Non-pigmented ciliary epithelial cell (primary cell): ENCODE measurements at places on chromosomes 13 and 19.

DNA sequence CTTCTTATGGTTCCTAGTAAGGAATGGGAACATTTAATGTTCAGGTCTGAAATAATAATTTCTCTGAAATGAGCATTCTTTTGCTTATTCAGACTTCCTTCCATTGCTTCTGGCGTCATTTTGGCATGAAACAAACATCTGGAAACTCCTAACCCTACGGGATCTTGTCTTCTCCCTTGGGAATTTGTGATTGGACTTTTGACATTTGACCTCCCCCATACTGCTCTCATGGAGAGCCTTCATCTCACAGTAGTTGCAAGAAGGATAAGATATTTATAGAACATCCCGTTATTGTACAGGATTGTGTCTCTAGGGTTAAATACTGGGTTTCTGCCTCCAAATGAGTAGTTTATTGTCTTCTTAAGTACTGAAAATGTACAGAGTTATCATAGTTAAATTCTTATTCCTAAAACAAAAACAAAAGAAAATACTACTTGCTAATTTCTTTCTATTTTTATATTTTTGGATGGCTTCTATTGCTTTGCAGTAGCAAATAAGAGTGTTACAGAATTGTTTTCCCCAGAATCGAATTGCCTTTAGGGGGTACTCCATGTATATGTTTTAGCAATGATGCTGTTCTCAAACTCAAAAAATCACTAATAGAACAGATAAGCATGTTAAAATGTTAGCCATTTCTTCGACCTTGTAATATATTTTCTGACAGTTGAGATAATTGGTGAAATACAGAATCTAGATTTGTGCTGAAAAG lies 366.8 kb downstream of the DLEU7 start:
- DNase-seq = no peak

- DNase-seq = no peak
Measured at GRCh38 chr13:33367926-33368325, 82.4 kb upstream of the STARD13 start.

GRCh38 chr19:42497492-42498168 lies 30.7 kb downstream of the CEACAM1 start:
- DNase-seq = no peak

DNA sequence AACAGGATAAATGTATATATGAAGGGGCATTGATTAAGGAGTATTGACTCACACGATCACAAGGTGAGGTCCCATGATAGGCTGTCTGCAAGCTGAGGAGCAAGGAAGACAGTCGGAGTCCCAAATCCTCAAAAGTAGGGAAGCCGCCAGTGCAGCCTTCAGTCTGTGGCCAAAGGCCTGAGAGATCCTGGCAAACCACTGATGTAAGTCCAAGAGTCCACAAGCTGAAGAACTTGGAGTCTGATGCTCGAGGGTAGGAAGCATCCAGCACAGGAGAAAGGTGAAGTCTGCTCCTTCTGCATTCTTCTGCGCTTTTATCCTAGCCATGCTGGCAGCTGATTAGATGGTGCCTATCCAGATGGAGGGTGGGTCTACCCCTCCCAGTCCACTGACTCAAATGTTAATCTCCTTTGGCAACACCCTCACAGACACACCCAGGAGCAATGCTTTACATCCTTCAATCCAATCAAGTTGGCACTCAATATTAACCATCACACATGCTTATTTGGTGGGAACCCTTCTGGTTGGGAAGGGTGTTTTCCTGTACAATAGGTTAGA lies 55.1 kb downstream of the SLAIN1 start:
- DNase-seq = no peak

GRCh38 chr13:67489016-67489415 lies 258.9 kb upstream of the PCDH9 start:
- DNase-seq = no peak

- DNase-seq = no peak
Measured at GRCh38 chr13:27080018-27080948, 91.3 kb downstream of the USP12 start.

GRCh38 chr13:21086929-21087328 lies 25.5 kb upstream of the LATS2 start:
- no peak for DNase-seq

DNA sequence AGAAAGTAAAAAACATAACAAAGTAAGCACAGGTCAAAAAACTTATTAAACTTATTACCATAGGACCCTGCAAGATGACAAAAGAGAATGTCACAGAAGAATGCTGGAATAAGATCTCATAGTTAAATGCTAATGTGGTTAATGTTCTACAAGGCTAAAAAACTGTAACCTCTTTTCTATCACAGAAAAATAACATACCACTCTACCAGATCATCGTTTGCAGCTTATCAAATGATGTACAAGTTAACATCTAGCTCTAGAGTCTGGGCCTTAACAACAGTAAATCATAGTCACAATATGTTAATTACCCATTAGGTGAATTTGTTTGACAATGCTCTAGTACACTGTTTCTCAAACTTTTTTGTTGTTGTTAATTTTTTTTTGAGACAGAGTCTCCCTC lies 53.0 kb downstream of the NUFIP1 start:
- no peak for DNase-seq

- no peak for DNase-seq
Measured at GRCh38 chr13:87003265-87003664, 667.9 kb upstream of the SLITRK5 start.

- no peak for DNase-seq
Measured at GRCh38 chr19:55046975-55047622, 9.0 kb upstream of the GP6 start.

DNA sequence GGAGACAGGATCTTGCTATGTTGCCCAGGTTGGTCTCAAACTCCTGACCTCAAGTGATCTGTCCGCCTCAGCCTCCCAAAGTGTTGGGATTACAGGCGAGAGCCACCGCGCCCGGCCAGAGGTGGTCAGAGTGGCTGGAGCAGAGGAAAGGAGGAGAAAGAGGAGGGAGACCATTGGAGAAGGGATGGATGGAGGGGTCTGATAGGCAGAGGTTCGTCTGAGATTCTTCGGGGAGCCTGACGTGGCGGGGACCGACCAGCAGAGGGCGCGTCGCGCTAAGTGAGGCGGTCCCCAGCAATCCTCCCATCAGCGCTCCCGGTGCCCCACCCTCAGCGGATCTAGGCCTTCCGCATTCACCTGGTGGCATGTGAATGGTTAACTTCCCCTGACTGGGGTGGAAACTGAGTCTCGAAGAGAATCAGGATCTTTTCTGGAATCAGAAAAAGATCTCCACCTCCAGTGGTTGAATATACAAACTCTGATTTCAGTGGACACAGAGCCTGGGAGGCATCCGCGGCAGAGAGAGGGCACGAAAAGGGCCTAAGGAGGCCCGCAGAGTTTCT lies 8.8 kb downstream of the GTPBP3 start:
- DNase-seq = no peak

- no peak for DNase-seq
Measured at GRCh38 chr13:98289339-98289945, 112.4 kb upstream of the RNF113B start.

DNA sequence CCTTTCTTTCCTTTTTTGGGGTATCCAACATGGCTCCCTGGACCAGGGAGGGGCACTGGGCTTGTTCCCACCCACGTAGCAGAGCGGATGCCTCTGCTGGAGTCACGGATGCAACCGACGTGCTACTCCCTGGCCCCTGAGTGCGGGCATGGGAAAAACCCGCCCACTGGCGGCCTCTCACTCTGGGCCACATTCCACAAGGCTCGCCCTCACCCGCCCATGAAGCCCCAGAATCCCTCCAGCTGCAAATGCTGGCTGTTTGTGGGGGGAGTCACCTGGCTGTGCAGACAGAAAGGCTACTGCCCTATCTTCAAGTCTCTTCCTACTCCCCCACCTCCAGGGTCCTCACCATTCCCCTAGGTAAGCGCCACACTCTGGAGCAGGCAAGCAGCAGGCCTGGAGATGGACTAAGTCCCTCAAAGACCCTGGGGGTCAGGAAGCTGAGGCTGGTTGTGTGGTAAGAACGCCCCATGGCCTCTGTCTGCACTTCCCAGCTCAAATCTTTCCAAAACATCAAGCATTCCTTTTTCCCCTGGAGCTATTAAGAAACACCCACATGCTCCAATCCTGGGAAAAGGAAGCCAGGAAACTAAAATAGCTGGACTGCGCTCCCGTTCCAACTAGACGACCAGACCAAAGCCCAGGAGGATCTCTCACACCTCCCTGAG lies 17.9 kb upstream of the EPHX3 start:
- peak; percentile 59 for DNase-seq

DNA sequence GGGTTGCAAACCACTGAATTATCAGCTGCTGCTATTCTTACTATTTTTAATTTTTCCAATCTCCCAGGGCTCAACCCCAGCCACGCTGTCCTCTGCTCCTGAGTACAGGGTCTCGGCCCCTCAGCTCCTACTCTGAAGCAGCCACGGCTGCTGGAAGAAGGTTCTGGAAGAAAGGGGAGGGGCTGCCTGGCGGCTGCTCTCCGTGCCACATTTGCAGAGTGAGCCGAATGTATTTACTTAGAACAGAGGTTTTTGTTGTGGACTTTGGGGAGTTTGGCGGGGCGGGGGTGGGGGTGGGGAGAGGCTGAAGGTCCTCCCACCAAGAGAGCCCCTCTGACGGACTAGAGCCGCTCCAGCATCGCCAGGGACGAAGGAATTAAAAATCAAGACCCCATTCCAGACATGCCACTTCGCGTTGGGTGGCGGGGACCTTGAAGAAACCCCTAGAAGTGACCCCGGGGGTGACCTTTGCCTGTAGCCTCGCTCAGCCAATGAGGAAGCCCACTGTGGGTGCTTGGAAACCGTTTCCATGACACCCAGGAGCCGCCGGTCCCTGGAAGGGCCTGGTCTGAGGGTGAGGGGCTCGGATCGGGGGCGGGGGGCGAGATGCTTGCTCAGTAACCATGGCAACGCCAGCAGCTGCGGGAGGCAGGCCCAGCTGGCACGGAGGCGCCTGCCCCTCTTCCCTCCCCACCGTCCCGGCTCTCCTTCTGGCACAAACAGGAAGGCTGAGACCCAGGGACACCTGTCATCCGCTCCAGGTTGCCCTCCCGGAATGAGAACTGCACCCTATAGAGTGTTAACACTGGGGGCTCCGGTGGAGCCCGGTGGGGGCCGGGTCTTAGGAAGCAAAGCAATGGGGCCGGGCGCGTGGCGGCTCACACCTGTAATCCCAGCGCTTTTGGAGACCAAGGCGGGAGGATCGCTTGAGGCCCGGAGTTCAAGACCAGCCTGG lies 54.2 kb upstream of the PTPRS start:
- DNase-seq = no peak

GRCh38 chr19:43847884-43848283 lies 20.8 kb downstream of the ZNF283 start:
- no peak for DNase-seq

GRCh38 chr19:12838182-12838885 lies at the start of gene MAST1:
Gene MAST1 (plus strand): TSS chr19:12838515. CDS start chr19:12838573, 58 bp downstream.
- DNase-seq = no peak

DNA sequence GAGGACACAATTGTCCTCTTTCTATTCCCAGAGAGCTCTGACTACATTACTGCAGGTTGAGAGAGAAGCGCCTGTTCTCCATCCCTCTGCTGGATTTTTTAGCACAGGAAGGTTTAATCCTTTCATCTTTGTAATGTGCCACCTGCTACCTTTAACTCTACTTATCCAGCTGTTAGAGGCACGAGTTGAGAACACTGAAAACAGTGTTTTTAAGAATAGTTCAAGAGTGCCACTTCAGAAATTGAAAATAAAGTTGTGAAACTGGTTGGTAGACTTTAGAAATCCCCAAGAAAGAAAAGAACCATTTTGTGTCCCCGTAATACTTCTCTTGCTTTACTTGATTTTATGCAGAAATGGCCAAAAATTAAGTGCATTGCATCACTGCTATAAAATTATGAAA lies 20.6 kb downstream of the FREM2 start:
- no peak for DNase-seq

DNA sequence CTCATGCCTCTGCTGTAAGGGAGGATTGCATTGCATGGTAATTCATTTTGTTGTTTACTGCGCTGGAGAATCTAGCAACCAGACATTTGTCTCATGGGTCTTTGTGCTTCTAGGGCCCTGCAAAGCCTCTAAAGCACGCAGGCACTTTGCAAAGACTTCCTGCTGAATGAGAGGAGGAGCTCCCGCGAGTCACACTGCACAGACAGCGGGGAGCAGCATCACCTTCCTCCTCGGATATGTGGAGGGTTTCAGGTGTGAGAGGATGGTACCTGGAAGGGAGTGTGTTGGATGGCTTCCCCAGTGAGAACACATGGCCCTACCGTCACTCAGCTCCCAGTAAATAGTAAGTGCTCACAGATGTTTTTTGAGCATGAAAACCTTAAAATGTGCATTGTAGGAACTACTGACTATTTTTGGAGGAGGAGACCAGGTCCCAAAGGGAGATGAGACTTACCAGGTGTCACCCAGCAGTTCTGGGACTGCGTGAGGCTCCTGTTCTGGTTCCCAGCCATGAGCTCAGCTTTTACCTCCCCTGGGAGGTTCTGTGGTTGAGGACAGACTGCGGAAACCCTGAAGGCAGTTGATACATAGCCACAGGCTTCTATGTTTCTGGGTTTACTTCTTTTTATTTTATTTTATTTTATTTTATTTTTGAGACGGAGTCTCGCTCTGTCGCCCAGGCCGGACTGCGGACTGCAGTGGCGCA lies 278.0 kb downstream of the FGF9 start:
- DNase-seq = no peak

DNA sequence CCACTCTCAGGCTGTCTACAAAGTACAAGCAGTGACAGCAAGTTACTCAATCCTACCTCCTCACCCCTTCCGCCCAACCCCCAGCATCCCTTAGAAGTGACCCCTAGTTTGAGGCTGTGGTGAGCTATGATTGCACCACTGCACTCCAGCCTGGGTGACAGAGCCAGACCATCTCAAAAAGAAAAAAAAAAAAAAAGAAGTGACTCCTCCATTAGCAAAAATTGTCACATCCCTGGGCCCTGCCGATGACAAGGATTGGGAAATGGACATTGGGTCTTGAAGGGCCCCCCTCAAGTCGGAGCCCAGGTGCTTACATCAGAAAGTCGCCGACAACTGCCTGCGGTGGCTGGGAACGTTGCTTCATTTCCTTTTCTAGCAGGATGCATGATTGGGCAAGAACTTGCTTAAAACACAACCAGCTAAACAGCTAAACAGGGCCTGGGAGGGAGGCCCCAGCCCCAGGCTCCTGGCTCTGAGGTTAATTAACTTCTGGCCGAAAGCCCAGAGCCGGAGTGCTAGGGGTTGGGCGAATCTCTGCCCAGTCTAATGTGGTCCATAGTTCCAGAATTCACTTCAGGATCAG lies 15.3 kb downstream of the RAB3D start:
- peak; percentile 78 for DNase-seq

- DNase-seq = no peak
Measured at GRCh38 chr19:18470787-18471186, 32.9 kb upstream of the ISYNA1 start.

- no peak for DNase-seq
Measured at GRCh38 chr13:39107561-39107960, 69.3 kb downstream of the NHLRC3 start.

DNA sequence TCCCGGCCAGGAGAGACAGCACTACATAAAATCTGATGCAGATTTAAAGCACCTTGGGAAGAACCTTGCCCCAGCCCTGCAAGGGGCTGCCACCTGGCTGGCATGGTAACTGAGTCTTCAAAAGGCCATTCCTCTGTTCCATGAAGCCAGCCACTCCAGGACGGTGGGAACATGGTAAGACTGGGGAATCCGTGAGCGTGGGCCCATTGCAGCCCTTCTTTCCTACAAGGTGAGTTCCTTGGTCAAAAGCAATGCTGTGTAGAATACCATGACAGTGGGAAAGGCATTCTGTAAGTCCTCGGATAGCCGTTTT lies 121.3 kb downstream of the SOX1 start:
- no peak for DNase-seq

GRCh38 chr13:79736356-79736755 lies 255.4 kb downstream of the NDFIP2 start:
- DNase-seq = no peak
